ENCODE measurements at places on chromosomes 7 and 10. TPM values are rescaled to one million over a fixed set of nuclear protein-coding genes. Genes with fewer than 3 reads are reported as not detected.

DNA sequence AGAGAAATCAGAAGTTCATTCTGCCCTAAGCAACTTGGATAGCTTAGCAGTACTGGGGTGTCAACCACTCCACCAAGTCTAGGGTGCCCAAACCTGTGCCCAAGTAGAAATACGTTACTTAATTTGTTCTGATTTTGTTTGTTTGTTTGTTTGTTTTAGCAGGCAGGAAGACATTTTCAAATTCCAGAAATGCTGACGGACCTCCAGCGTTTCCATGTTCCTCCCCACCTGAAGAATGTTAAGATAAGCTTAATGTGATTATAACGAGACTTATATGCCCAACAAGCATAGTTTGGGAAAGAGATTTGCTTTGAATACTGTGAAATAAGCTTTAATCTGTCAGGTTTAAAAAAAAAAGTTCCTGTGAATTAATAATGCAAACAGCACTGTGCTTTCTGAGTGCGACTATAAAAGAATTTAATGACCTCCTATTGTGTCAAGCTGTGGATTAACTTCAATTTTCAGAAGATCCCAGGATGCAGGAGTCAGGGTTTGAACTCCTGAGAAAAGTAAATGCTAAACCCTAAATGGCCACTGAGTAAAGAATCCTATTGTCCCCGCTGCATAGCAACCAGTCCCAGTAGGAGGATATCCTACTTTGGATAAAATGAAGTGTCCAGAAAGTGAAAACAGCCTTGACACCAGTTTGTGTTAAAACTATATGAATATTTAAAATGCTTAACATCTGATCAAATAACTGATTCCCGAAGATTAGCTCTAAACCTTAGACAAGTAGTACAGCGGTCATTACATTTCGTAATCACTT is 56.5 kb downstream of the LYZL1 start:
- DNase-seq = no peak

GRCh38 chr7:131556053-131556908 is at the start of gene PODXL:
TSS of gene PODXL (minus strand) at chr7:131556628. CDS start at chr7:131556359, 269 bp downstream.
- DNase-seq = no peak

DNA sequence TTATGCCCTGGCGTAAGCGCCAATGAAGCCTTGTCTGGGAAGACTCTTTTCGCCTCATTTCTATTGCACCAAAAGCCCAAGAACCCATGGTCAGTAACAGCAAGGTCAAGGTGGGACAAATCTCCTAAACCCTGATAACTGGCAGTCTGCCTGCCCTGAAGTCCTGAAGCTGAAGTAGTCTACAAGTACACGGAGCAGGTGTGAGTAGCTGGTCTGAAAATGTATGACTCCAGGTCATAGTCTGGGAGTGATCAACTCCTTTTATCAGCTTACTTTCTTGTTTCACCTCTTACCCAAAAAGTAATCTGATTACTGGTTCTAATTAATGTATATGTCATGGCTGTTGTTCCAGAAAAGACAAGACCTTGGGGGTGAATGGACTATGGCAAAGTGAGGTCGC is 107.3 kb upstream of the EFCAB10 start:
- no peak for DNase-seq

DNA sequence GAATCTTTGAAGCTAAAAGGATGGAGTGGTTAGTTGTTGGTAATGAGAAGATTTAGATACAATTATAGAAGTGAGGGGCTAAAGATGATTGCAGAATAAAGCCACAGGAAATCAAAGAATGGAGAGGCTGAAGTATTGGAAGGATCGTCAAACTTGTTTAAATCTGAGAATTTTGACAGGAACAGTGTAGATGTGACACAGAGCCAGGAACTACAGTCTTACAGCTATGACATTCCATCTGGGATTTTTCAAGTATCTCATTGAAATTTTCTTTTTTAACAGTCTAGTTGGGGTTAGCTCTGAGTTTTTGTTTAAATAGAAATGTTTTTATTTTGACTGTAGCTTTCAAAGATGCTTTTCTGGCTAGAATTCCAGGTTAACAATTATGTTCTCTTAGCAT is 181.4 kb downstream of the NRG3 start:
- no peak for DNase-seq

The ZNF746 gene
- total RNA-seq = 18.7 TPM

The LIPJ gene
- total RNA-seq = not detected

- no peak for DNase-seq
These were observed 34.2 kb downstream of the PARD3 start for GRCh38 chr10:34780818-34781380.

Measured in HCT116 (cell line).